HepG2 (cell line): ENCODE measurements at places on chromosomes 12 and 14.
A peak's percentile ranks its signal among the peaks of the same experiment; 100 is the strongest.

DNA sequence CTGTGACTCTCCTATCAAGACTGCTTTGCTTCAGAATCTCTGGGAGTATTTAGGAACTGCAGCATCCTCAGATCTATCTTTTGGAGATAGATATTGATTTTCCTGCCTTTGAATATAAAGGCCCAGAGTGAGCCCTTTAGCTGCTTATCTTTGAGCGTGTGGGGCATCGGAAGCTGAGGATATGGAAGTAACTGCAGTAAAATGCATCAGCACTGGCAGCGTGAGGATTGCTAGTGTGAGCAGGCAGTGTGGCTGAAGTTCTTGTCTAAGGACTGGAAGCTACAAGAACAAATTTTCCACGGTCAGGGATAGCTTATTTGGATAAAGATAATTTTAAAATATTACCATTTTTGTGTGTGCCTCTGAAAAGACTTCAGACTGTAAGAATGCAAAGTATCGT, 474.7 kb downstream of the NPAS3 start:
- no peak for DNase-seq
- H3K27ac ChIP-seq: no peak overlapping the region
- no peaks in the 10 kb centered on the region for H3K4me1 ChIP-seq
- H3K36me3 ChIP-seq: no peaks in the 10 kb centered on the region
- no peak overlapping the region for H3K4me3 ChIP-seq

GRCh38 chr14:22939684-22940083, 10.5 kb upstream of the PRMT5 start:
- no peak for DNase-seq
- no peaks in the 10 kb centered on the region for H3K4me1 ChIP-seq
- no peak overlapping the region for H3K27ac ChIP-seq

GRCh38 chr14:75896341-75896740, 85.5 kb downstream of the TGFB3 start:
- no peaks in the 10 kb centered on the region for H3K27me3 ChIP-seq
- H3K4me3 ChIP-seq: no peak overlapping the region
- DNase-seq: no peak
- H3K36me3 ChIP-seq: no peaks in the 10 kb centered on the region; the same call in 2 of the 3 replicates
- H3K27ac ChIP-seq: no peak overlapping the region
- H3K4me1 ChIP-seq: no peaks in the 10 kb centered on the region

- no peaks in the 10 kb centered on the region for H3K27me3 ChIP-seq
- no peaks in the 10 kb centered on the region for H3K4me1 ChIP-seq
- no peak overlapping the region for H3K4me3 ChIP-seq
- H3K27ac ChIP-seq: no peak overlapping the region
- peaks cover 79% of the 10 kb centered on the region for H3K36me3 ChIP-seq
These were observed 59.1 kb upstream of the SLC6A13 start for GRCh38 chr12:321606-322326.

- no peaks in the 10 kb centered on the region for H3K36me3 ChIP-seq
- H3K4me3 ChIP-seq: no peak overlapping the region
- no peak overlapping the region for H3K27ac ChIP-seq
- no peaks in the 10 kb centered on the region for H3K27me3 ChIP-seq
- peaks cover 25% of the 10 kb centered on the region for H3K4me1 ChIP-seq
- DNase-seq: no peak
These were observed 42.2 kb upstream of the CRACR2A start for GRCh38 chr12:3795066-3795465.

DNA sequence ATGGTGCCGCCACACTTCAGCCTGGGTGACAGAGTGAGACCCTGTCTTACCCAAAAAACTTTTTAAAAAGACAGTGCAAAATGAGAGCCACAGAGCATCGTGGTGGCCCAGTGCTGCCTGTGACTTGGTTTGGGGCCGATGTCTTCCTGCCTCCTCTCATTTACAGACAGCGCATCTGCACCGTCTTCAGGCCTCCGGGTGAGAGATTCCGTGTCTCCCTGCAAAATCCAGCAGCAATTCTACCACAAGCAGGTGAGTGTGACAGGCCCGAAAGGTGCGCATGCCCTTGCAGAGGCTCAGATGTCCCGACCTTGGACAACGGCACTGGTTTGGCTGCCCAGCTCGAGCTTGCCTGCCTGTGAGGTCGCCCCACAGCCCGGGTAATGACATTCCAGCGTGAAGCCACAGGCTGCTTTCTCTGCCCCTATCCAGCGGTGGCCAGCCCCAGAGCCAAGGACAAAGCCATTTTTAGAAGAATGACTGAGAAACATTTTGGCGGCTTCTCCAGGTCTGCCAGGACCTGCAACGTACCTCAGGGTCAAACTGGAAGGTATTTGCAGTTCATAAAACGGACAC, 70.3 kb upstream of the RFLNA start:
- no peaks in the 10 kb centered on the region for H3K36me3 ChIP-seq
- DNase-seq: no peak
- H3K27me3 ChIP-seq: peaks cover 30% of the 10 kb centered on the region; the same call in 2 of the 3 replicates
- H3K4me1 ChIP-seq: no peaks in the 10 kb centered on the region

GRCh38 chr14:53456931-53457330, 303.8 kb upstream of the DDHD1 start:
- peaks cover 38% of the 10 kb centered on the region for H3K4me1 ChIP-seq
- DNase-seq: no peak
- H3K27me3 ChIP-seq: no peaks in the 10 kb centered on the region
- H3K4me3 ChIP-seq: no peak overlapping the region
- no peaks in the 10 kb centered on the region for H3K36me3 ChIP-seq
- H3K27ac ChIP-seq: no peak overlapping the region

DNA sequence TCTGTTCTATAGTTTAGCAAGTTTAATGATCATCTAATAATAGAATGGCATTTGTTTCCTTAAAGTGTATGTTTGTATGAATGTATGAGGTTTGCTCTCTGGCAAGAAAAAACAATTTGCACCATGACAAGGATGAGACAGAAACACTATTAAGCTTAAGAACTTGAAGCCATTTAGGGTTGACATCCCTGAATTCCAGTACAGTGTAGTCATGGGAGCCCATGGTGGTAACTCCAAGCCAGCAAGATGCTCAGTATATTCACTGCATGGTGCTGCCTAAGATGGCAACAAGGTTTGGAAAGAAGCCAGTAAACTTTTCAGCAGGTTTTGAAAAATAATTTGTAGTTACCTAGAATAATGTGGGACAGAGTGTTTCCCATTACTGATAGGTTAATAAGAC, 158.6 kb downstream of the PRIMA1 start:
- DNase-seq: no peak
- H3K4me3 ChIP-seq: no peak overlapping the region
- H3K27me3 ChIP-seq: peaks cover 23% of the 10 kb centered on the region; the same call in 2 of the 3 replicates

GRCh38 chr12:110269622-110270124, 11.4 kb upstream of the ATP2A2 start:
- peak overlapping the region; percentile 35; the same call in 1 of the 2 replicates for H3K4me3 ChIP-seq
- H3K27ac ChIP-seq: peak overlapping the region; percentile 52
- peaks cover 59% of the 10 kb centered on the region for H3K4me1 ChIP-seq
- H3K36me3 ChIP-seq: no peaks in the 10 kb centered on the region
- no peak for DNase-seq
- H3K27me3 ChIP-seq: no peaks in the 10 kb centered on the region

- H3K36me3 ChIP-seq: no peaks in the 10 kb centered on the region
- DNase-seq: no peak
- peaks cover 8% of the 10 kb centered on the region; the same call in 1 of the 2 replicates for H3K4me1 ChIP-seq
- H3K27ac ChIP-seq: no peak overlapping the region
These were observed 65.4 kb upstream of the RFLNA start for GRCh38 chr12:124229520-124229919.

GRCh38 chr12:23008623-23009022, 383.7 kb downstream of the ETNK1 start:
- DNase-seq: no peak
- no peaks in the 10 kb centered on the region for H3K36me3 ChIP-seq
- H3K4me1 ChIP-seq: peaks cover 7% of the 10 kb centered on the region
- no peak overlapping the region for H3K4me3 ChIP-seq

- H3K4me3 ChIP-seq: no peak overlapping the region
- no peaks in the 10 kb centered on the region for H3K4me1 ChIP-seq
- no peak overlapping the region for H3K27ac ChIP-seq
- 0 out of 3 replicates have a peak, but pooled peaks cover 6% of the 10 kb centered on the region for H3K27me3 ChIP-seq
- DNase-seq: no peak
- no peaks in the 10 kb centered on the region for H3K36me3 ChIP-seq
These were observed 70.3 kb downstream of the STAB2 start for GRCh38 chr12:103657331-103657730.
